ENCODE measurements at places on chromosomes 2 and 18.

GRCh38 chr2:234324116-234324515 lies 172.8 kb downstream of the ARL4C start:
- H3K27me3 ChIP-seq: no peaks in the 10 kb centered on the region
- DNase-seq: no peak
- H3K4me3 ChIP-seq: no peak overlapping the region
- H3K27ac ChIP-seq: no peak overlapping the region

DNA sequence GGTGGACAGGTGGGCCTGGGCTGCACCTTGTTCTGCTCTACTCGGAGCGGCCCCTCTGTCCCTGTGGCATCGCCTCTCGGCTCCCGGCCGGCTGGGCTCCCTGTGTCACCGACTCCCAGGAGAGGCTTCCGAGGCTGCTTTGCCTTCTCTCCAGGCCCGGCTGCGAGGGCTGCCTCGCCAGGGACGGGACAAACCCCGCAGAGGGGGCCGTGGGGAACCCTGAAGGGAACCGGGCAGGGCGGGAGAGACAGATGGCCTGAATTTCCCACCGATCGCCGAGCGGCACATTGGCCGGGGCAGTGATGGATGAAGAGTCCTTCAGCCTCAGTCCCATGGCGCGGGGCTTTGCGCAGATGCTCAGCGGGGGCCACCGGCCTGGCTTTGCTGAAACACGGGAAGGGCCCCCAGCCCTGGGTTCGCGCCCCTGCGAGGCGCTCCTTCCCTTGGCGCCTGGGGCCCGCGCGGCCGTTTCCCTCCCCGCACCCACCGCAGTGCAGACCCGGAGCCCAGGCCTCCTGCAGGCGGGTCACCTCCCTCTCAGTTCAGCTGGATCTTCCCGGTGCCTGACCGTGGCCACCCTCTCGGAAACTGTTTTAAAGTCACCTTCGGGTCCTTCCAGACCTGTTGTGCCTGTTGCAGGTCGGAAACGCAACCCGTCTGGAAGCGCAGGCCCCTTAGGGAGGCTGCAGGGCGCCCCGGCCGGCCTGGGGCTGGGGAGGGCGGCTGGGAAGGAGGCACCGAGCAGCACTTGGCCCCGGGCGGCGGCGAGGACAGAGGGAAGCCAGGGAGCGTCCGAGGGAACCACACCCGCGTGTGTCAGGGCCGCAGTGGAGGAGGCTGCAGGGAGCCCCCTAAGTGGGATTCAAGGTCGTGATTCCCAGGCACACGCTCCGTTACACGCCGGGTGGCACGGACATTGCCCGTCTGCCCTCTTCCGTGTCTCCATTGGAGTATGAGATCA lies 341.9 kb upstream of the SALL3 start:
- H3K27ac ChIP-seq: no peak overlapping the region
- no peak for DNase-seq
- no peak overlapping the region for H3K4me3 ChIP-seq
- peaks cover 20% of the 10 kb centered on the region for H3K4me1 ChIP-seq

GRCh38 chr2:25383806-25384205 lies 42.1 kb upstream of the DNMT3A start:
- H3K36me3 ChIP-seq: no peaks in the 10 kb centered on the region
- H3K27ac ChIP-seq: no peak overlapping the region
- no peak overlapping the region for H3K4me3 ChIP-seq
- no peaks in the 10 kb centered on the region for H3K27me3 ChIP-seq
- H3K4me1 ChIP-seq: no peaks in the 10 kb centered on the region

- no peak for DNase-seq
- H3K4me3 ChIP-seq: no peak overlapping the region
- no peak overlapping the region for H3K27ac ChIP-seq
- no peaks in the 10 kb centered on the region for H3K27me3 ChIP-seq
- H3K4me1 ChIP-seq: peaks cover 5% of the 10 kb centered on the region
- no peaks in the 10 kb centered on the region for H3K36me3 ChIP-seq
Measured at GRCh38 chr2:98800330-98801064, 69.6 kb upstream of the MGAT4A start.

DNA sequence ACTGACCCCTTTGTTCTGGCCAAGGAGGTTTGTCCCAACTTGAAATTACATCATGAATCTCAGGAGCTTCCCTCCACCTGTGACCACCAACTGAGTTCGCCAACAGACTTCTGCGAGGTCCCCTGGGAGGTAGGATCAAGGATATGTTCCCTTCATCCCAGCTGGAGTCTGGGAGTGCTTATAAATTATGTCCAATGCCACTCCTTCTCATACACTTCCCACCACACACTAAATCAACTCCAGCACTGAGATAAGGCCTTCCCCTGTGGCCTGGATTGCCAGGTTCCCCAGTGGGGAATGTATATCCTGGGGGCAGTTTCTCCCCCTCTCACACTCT lies 99.2 kb downstream of the RND3 start:
- no peak for DNase-seq
- H3K27me3 ChIP-seq: no peaks in the 10 kb centered on the region
- H3K36me3 ChIP-seq: no peaks in the 10 kb centered on the region
- H3K27ac ChIP-seq: no peak overlapping the region
- no peak overlapping the region for H3K4me3 ChIP-seq

GRCh38 chr2:28544405-28544921 lies 48.6 kb downstream of the PLB1 start:
- H3K27ac ChIP-seq: peak overlapping the region; percentile 16
- no peaks in the 10 kb centered on the region for H3K27me3 ChIP-seq
- no peaks in the 10 kb centered on the region for H3K4me1 ChIP-seq
- no peak overlapping the region for H3K4me3 ChIP-seq
- H3K36me3 ChIP-seq: no peaks in the 10 kb centered on the region

GRCh38 chr18:61127714-61128467 lies 205.3 kb upstream of the CDH20 start:
- no peaks in the 10 kb centered on the region for H3K27me3 ChIP-seq
- H3K4me1 ChIP-seq: no peaks in the 10 kb centered on the region
- DNase-seq: no peak
- no peaks in the 10 kb centered on the region for H3K36me3 ChIP-seq

Measured in heart right ventricle (tissue), 16 donors.